ENCODE measurements at places on chromosomes 2 and 18.

- DNase-seq, result no peak
These were observed 68.6 kb downstream of the SMIM21 start for GRCh38 chr18:75358928-75359327.

DNA sequence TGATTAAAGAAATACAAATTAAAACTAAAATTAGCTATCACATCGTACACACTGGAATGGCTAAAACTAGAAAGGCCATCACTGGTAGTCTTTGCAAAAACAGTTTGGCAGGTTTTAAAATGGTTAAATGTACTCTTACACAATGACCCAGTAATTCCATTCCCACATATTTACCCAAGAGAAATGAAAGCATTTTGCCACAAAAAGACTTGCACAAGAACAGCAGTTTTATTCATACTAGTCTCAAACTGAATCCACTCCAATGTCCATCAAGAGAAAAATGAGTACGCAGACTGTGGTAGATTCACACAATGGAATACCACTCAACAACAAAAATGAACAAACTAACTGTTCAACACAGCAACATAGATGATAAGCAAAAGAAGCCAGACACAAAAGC is 29.1 kb downstream of the SP140L start:
- DNase-seq, result peak; percentile 85

DNA sequence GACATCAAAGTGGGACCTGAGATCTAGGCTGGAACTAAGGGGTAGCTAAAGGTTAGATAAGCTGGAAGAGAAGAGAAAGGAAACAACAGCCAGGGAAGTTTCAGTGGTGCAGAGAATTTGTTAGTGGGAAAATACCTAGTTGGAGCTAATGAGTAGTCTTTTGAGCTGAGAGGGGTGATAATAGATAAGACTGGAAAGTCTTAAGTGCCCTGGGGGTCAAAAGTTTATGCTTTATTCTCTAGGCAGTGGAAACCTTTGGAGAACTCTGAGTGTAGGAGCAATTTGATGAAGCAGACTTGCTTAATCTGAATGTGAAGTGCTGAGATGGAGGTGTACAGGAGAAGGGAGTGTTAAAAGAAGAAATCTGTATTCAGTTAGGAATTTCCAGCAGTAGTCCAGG is 90.8 kb downstream of the CPS1 start:
- DNase-seq, result no peak

DNA sequence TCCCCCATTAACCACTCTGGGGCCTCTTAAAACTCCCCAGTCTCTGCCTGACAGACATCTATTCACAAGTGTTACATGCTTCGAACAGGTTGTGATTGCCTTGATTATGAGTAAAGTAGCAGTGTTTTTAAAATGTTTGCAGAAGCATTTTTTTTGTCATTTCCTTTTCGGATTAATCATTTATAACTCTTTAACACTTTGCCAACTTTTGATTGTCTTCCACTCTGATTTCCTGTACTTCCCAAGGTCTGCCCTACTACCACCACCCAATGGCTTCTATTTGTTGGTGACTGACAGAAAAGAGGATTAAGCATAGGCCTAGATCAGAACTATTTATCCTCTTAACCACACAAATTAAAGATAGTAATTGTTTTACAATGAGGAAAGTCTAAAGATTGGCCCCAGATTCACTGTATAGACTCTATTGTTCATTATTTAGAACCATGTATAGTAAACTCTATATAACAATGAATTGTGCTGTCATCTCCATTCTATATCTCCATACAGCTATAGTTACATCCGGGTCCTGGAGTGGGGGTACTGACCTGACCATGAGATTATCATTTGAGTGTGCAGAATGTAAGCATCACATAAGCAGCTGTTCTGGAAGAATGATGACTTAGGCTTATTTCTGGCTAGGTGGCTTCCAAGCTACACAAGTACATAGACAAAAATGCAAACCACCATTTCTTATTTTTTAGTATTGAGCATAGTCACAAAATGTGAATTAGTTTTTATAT is 110.3 kb upstream of the RBMS1 start:
- DNase-seq, result no peak

- DNase-seq, result peak; percentile 62
These were observed 72.4 kb upstream of the NPAS2 start for GRCh38 chr2:100747551-100747950.

GRCh38 chr2:163659224-163659623 is 76.6 kb downstream of the FIGN start:
- DNase-seq, result no peak

- DNase-seq, result peak; percentile 39
These were observed 803 bp upstream of the FIGN start for GRCh38 chr2:163736433-163737189.

- DNase-seq, result peak; percentile 98
These were observed 76.0 kb downstream of the CD28 start for GRCh38 chr2:203782262-203782976.

DNA sequence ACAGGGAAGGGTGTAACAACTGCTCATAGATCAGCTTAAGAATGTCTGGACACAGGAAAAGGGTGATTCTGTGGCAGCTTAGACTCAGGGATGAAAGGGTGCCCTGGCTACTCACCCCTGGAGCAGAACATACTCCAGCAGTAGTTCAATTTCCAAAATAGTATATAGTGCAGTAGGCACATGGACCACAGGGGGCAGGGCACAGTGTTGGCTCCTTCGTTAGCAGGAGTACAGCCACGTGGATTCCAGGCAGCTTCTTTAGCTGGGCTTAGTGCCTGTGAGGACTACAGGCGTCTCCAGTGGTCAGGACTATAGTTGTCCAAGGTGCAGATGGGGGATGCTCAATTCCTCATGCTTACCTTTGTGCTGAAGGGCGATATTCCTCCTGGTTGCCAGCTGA is 277.5 kb upstream of the DDX18 start:
- DNase-seq, result no peak

DNA sequence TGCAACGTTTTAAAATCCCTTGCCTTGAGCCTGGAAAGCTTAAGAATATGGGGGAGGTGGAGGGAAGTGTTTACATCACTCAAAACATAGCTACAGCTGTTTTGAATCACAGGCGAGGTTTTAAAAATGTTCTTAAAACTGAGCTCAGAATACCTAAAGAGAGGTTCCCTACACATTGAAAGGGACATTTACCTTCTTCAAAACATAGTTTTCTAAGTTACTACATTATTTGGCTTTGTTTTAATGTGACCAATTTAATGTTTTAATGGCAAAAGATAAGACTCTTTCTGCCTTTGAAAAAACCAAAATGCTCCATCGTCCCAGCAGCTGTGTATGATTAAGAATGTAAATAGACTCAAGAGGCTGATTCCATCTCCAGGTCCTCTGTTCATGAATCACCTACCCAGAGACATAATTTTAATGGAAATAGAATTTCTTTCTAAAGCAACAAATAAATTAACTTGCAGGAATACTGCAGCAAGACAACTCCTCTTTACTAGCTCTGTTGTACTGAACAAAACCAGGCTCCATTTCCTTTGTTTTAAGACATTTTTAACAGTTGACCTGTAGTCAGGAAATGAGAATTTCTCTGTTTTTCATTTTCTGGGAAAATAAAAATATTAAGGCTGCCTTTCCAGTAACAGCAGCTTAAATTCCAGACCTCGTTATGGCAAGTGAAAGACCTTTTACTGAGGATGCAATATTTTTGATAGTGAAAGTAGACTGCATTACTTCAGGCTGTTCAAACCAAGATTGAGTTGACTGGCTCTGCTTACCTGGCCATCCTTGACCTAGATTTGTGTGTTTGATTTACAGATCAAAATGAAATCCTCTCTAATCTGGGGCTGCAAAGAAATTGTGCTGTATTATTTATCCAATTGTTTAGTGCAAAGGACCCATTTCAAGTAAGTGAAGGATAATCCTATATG is 33.7 kb upstream of the WDR75 start:
- peak; percentile 83 for DNase-seq

DNA sequence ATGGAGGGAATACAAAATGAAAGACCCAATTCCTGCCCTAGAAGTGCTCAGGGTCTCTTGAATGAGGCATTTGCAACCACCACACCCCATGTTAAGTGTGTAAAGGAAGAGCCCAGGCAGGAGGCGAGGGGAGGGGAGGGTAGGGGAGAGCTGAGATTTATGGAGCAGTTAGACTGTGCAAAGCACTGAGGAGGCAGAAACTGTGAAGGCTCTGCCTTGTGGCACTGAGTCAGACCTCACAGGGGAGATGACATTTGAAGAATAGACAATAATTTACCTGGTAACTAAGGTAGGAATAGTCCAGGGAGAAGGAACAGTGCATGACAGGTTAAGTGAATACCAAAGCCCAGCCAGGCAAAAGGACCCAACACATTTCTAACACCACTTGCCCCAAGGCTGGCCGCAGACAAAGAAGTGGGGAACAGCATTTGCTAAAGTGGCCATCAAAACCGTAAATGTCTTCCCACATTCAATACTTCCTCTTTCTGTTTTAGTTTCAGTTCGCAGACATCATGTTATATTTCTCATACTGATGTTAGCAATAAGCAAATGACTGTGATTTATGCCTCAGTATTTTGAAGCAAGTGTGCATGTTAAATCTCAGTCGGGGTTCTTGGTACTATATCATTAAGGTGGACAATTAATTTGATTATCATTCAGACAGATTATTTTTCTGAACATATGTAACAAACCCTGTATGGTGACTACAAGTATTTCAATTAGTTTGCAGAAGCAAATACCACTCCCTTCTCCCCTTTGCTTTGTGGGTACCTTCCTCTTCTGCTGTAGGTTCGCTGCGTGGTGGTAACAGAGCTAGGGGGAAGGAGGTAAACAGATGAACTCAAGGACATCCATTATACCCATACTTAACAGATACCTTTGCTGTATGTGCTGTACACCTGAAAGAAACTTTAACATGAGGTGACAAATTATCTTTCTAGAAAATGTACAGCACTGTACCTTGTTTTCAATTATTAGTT is 27.5 kb downstream of the CDH20 start:
- no peak for DNase-seq

DNA sequence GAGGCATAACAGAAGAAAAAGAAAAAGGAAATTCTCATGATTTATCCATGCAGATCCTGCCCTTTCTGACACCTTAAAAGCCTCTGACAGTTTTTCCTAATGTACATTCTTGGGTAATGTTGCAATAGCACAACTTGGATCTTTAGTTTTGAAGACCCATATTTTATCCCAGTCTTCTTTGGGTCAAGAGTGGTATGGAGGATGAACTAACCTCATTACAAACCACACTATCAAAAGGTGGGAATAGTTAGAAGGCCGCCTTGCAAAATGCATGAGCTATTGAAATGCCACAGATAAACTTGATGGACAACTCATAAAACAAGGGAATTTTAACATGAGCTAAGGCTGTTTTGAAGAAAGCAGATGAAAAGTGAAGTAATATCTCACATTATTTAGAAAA is 1479.8 kb upstream of the ACVR2A start:
- DNase-seq, result no peak

GRCh38 chr2:25897506-25897905 is 19.2 kb upstream of the ASXL2 start:
- DNase-seq, result no peak

GRCh38 chr2:20544153-20544747 is 97.4 kb downstream of the RHOB start:
- DNase-seq, result no peak

DNA sequence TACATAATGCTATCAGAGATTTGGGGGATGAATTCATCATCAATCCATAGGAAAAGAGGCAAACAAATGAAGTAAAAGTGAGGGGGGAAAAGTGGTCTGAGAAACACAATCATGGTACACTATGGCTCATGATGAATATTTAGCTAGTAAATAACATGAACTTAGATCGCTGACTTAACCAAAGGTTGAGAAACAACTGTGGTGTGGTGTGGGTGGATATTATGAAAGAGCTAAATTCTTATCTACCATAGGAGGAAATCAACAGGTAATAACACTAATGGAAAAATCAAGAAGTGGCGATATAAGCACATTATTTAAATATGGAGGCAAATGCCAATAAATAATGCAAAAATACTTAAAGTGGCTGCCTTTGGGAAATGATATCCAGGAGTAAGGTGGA is 12.2 kb upstream of the TPRKB start:
- peak; percentile 52 for DNase-seq

DNA sequence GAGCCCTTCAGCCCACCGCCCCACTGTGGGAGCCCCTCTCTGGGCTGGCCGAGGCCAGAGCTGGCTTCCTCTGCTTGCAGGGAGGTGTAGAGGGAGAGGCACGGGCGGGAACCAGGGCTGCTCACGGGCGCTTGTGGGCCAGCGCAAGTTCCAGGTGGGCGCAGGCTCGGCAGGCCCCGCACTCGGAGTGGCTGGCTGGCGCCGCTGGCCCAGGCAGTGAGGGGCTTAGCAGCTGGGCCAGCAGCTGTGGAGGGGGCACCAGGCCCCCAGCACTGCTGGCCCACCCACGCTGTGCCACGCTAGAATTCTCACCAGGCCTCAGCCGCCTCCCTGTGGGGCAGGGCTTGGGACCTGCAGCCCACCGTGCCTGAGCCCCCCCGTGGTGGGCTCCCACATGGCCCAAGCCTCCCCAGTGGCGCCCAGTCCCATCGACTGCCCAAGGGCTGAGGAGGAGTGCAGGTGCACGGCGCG is 45.2 kb downstream of the SLC5A7 start:
- DNase-seq, result no peak

DNA sequence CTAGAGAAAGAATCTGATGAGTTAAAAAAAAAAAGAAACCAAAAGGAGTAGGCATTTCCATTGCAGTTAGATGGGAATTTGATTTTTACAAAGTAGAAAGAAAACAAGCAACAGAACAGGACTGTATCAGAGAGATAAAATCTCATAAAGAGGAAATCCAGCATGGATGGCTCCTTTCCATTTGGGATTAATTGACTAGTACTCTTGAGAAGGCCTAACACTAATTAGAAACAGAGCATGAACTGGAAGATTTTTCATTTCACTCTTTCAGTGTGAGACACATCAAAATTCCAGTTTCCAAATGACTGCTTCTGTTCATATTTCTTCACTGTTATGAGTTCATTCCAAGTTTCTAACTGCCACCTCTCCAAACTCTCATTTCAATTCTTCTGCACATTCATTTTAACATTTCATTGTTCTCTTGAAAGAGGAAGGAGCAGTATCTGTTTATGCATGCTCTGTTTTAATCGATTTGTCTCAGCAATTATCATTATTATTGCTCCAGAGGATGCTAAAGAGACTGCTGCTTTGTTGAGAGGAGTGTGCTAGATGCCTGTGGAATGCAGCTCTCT is 108.8 kb upstream of the PIEZO2 start:
- no peak for DNase-seq

DNA sequence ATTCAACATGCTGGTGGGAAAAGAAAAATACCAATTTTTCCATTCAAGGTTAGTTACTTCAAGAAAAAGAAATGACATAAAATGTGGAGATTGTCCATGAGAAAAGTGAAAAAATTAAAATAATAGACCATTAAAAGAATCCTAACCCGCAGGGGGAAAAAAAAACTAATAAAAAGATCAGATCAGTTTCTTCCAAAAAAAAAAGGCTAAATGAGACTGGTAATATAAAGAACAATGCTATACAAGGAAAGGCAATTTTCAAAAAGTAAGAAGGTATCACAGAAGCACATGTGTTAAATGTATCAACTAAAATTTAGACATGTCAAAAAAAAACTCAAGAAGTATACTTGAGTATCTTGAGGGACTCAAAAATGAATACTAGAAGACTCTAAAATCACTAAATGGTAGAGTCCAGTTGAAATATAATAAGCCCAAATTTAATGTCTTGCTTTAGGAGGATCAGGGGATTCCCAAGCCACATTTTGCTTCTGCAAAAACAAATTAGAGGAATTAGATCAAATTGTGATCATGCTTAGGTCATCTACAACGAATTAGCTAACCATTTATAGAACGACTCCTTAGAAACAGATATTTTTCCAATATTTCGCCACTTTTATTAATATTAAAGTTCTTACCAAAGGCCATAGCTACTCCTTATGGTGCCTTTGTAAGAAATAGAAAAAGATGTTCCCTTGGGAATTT is 35.8 kb upstream of the GLS start:
- DNase-seq, result no peak
